ENCODE measurements at places on chromosomes 4 and X.

- DNase-seq: peak; percentile 86
Measured at GRCh38 chrX:68978255-68978654, 149.4 kb downstream of the EFNB1 start.

DNA sequence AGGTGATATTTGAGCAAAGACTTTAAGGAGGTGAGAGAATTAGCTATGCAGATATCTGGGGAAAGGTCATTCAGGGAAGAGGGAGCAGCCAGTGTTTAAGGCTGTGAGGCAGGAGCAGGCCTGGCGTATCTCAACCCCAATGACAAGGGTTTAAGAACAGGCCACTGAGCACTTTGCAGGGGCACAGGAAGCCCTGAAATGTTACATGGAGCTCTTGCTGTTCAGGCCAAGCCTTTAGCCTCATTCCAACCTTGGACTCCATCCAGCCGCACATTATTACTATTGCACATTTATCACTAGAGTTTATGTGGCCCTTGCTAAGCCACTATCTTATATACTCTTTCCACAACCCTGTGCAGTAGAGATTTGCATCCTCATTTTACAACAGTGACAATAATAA lies 114.0 kb downstream of the EFNB1 start:
- DNase-seq: no peak

GRCh38 chrX:20437683-20438082 lies 171.0 kb upstream of the RPS6KA3 start:
- no peak for DNase-seq

DNA sequence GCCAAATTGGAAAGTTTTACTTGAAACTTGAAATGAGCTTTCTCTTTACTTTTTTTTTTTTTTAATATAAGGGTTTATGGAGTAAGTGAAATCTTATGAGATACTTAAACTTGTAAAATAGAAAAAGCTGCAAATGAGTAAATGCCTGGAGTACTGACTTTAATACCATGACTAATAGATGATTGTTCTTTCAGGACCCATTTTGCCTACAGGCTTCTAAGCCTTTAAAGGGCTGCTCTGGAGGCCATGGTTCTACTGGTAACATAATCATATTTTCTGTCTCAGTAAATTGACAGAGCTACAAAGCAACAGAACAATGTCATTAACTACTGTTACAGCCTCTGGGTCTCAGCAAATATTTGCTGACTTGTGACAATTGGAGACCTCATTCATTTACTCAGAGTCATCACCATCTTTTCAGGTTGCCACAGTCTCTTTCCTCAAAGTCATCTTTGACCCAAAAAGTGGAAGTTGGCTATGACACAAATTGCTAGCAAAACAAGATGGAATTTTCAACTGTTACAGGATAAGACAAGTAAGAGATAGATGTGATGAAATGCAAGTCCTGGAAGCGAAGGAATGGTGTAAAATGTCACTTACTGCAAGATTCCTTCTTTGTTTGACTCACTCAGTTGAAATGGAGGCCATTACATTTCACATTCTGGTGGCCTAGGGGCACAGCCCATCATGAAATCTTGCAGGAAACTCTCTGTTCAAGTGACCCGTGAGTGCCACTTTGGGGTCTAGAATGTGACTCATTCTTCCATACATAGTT lies 132.7 kb downstream of the BTC start:
- DNase-seq: peak; percentile 19

DNA sequence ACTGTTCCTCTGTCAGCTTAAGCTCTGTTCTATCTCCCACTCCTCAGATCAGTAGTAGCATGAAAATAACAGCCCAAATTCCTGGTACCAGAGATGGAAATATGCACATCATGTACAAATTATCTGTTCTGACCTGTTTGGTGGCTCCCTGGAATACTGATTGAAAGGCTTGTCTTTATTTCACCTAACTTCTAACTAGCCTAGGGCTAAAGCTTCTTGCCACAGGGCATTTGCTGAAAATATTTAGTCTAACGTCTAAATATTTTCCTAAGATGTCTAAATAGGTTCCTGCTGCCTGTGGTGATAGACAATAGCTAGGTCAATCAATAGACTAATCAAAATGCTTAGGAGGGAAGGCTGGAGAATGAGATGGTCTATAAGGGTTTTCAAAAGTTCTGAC lies 12.9 kb upstream of the PRMT9 start:
- no peak for DNase-seq

DNA sequence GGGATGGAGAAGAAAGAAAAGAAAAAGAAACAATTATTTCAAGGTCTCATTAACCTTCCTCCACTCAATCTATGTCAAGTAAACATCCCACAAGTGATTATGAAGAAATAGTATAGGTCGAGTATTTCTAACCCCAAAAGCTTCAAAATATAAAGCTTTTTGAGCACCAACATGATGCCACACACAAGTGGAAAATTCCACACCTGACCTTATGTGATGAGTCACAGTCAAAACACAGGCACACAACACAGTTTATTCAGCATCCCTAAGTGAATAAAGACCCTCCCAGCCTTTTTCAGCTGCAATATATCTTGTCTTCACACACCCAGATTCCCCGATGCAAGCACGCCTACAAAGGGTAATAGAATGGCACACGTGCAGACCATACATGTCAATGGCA lies 51.7 kb upstream of the VEGFC start:
- DNase-seq: no peak

DNA sequence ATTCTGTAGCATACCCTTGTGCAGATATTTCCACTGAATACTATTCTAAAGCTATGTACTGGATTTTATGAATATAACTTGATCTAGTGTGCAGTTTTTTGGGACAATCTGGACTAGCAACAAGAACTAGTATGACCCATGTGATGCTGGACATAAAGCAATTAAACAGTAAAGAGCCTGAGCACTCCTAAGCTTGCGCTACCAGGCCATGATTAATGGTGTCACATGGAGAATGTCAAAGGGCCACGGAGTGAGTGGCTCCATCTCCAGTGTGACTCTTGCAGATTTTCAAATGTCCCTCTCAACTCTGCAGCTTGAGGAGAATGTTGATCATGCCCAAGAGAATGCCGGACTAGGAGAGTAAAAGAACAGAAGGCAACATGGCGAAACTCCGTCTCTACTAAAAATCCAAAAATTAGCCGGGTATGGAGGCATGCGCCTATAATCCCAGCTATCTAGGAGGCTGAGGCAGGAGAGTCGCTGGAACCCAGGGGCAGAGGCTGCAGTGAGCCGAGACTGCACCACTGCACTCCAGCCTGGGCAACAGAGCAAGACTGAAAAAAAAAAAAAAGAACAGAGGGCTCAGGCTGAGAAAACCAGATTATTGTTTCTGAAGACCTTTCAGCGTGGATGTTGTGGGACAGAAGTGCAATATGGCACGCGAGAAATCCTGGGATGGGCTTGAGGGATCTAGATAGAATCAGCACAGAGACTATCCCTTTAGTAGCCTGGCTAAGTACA lies 45.0 kb downstream of the TIGD2 start:
- no peak for DNase-seq

- DNase-seq: no peak
Measured at GRCh38 chr4:64465263-64465662, 56.0 kb upstream of the TECRL start.

DNA sequence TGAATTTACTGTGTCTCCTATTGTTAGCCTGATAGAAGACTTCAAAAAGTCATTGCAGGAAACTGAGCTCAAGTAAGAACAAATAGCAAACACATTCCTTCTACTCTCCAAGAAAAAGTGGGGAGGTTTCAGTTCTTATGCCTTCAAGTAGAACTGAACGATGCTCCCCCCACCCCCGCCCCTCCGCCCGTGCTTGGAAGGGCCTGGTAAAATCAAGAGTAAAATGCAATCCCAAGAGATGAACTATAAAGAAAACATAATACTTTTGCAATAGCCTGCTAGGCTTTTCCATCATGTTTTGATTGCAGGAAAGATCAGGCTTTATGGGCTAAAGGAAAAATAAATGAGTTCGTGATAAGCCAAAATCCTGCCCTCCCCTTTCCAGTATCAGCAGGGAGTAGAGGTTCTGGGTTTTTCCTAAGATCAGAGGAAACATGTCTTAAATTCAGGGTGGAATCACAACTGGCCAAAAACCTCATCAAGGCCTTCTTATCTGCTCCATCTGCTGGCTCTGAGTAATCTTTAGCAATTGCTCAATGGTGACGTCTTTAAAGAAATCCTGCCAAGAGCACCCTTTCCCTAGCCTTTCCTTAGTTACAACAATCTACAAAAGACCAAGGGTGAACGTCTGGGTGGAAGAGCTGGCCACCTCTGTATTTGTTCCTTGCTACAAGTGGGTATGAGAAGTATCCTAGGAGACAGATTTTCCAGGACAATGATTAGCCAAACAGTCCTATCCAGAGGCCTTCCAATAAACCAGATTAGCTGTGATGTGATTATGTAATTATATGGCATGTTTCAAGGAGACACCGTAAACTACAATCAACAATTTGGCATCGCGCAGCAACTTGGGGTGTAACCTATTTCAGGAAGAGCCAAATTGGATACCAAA lies 66.3 kb upstream of the FAM9C start:
- DNase-seq: peak; percentile 89

DNA sequence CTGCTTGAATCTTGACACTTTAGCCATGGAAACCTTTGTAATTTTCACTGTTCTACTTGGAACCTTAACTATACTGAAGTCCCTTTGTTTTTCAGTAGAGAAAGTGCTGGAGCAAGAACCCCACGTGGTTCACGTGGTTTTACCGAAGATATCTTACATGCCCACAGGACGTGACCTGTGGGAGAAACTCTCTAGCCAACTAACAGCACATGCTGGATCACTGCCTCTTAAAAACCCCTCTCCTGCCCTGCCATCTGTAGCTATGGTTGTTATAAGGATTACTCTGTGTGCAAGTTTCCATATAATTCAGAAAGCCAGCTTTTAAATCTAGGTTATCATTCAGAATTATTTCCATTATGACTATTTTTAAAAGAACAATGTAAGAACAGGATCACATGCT lies 30.2 kb downstream of the SPANXD start:
- DNase-seq: no peak

- peak; percentile 69 for DNase-seq
Measured at GRCh38 chrX:134990801-134991481, at the start of gene SMIM10. SMIM10 (plus strand) TSS chrX:134990991; CDS start chrX:134991096, 105 bp downstream.

- peak; percentile 29 for DNase-seq
Measured at GRCh38 chr4:108398316-108398715, 222.1 kb upstream of the RPL34 start.

GRCh38 chrX:19747652-19748610 lies 139.5 kb downstream of the SH3KBP1 start:
- DNase-seq: no peak

DNA sequence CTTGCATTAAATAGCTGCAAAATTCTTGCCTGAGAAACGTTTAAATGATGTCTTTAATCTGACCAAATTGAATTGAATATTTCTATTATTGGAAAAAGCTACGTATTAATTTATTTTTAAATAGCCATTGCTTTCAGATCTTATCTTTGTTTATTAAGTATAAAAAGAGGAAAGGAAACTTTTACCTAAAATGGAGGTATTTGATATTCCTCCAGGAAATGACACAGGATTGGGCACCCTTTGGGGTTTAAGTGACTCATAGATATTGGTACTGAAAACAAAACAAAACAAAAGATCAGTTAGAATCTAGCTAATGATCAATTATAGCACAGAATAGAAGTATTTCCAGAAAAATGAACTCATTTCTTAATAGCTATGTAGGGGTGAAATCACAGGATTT lies 34.1 kb downstream of the PLS3 start:
- no peak for DNase-seq

- DNase-seq: no peak
Measured at GRCh38 chrX:97609357-97609756, 725.6 kb downstream of the RPA4 start.

DNA sequence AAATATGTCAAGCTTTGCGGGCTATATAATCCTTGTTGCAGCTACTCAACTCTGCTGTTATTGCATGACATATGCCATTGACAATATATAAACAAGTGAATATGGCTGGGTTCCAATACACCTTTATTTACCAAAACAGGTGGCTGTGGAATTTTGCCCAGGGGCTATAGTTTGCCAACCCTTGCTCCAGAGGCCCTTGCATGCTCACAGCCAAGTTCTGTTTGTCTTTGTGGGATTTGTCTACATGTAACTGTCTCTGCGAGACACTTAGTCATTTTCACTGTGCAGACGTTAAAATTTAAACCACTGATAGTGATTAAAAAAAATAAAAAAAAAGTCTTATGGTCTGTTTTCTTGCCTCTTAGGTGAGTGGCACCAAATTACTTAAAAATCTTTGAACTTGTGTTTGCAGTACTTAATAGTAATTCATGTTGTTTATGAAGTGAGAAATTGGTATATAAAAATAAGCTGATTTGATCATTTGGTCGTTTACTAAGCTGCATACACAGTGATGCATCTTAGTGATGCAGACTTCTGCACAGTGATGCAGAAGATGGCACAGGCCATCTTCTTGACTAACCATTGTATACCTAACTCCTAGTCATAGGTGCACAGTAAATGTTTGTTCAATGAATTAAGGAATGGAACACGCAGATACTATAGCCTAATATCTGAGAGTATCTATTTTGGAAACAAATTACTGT lies 170.9 kb downstream of the FRMPD4 start:
- no peak for DNase-seq

GRCh38 chrX:37371578-37371991 lies 22.4 kb downstream of the PRRG1 start:
- no peak for DNase-seq

- DNase-seq: no peak
Measured at GRCh38 chr4:152997771-152998487, 61.8 kb downstream of the FHDC1 start.

DNA sequence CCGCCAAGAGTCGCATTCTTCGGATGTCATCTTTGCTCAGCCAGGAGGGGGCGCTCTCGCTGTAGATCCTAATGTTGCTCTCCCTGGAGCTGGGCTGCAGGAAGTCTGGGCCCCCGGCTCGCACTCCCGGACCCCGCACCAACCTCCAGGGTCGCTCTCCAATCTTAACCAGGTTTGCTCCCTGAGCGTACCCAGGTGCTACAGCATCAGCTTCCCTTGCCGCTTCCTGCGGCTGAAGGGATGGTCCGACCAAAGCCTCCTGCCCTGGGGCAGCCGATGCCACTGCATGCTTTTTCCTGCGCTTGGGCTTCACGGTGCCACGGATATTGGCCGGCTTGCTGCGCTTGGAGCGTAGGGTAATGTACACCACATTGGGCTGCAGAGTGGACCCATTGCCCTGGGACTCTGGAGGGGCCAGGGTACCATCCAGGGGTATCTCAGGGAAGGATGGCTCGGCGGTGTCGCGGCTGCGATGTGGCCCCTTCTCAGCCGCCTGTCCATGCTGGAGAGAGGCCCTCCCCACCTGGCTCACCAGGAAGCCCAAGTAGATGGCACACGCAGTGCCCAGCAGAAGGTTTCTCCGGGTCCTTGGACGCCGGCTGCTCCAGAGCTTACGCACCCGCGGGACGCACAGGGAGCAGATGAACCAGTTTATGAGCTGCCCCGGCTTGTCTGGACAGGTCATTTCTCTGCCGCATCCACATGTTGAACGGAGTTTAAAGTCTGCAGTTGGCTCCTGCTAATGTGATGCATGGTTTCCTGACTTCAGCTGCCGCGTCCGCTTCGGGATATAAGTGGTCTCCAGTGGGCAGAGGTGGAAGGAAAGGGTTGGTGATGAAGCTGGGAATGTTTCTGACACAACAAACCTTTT lies 1.9 kb downstream of the GASK1B start:
- peak; percentile 58 for DNase-seq

GRCh38 chrX:153646620-153647373 lies at the start of gene DUSP9:
DUSP9 (plus strand) TSS chrX:153647203; CDS start chrX:153647954, 751 bp downstream.
- DNase-seq: peak; percentile 5

- DNase-seq: no peak
Measured at GRCh38 chrX:145865082-145865481, 47.5 kb downstream of the SLITRK2 start.

Data from fibroblast of upper back skin (primary cell).